ENCODE measurements at places on chromosomes 7 and 10.

GRCh38 chr7:101488826-101489572 lies 126.3 kb downstream of the COL26A1 start:
- DNase-seq = no peak

- peak; percentile 13 for DNase-seq
Observed at GRCh38 chr7:127598318-127598717, 4.8 kb downstream of the FSCN3 start.

DNA sequence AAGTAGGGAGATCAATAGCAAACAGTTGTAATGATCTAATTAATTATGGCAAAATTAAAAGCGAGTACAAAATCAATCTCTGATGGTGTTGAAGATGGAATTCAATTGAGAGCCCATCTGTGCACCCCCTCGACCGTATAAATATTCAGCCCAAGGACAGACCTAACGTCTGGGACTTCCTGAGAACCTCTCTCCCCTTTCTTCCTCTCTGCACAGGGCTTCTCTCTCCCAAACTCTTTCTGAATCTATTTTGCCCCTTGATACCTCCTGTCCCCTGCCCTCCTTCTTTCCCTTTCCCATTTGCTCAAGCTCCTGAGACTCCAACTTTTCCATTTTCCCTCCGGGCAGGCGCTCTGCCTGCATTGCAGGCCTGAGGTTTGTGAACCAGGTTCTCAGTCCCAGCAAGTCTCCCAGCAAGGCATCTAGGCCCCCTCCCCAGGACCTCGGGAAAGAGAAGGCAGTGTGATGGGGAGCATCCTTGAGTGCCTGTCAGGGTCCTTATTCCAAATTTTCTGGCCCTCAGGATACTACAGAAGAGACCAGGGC lies 8.5 kb upstream of the PAX2 start:
- no peak for DNase-seq

DNA sequence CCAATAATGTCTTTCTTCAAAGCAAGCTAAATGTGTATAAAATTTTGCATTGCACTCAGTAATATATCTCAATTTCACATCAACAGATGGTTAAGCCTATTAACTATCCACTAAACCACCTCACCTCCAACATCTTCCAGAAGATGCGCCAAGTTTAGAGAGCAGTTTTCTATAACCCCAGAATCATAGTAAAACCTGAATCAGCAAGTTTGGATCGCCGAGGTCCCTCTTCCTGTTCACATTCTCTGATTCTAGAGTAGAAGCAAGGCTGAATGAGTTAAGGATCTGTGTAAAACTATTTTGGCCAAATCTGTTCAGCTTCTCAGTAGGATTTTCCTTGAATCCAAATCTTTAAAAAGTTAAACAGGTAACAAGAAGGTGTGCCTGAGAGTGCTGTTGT lies 1.4 kb upstream of the FAM204A start:
- DNase-seq = no peak

DNA sequence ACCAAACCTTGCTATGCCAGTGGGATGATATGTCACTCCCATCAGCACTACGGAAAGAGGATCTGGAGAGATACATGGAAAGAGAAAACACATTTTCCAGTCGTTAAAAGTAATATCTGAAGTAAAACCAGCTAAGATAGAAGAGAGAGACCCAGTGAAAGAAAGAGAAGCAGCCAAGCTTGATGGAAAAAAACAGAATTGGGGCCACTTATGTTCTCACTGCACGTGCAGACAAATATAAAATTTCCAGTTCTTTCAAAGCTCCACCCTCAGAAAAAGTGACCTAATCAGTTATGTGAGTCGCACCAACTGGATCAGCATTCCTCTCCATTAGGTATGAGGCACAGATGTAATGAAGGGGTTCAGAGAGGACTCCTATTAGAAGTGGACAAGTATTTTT lies 266.1 kb downstream of the MTERF1 start:
- no peak for DNase-seq

DNA sequence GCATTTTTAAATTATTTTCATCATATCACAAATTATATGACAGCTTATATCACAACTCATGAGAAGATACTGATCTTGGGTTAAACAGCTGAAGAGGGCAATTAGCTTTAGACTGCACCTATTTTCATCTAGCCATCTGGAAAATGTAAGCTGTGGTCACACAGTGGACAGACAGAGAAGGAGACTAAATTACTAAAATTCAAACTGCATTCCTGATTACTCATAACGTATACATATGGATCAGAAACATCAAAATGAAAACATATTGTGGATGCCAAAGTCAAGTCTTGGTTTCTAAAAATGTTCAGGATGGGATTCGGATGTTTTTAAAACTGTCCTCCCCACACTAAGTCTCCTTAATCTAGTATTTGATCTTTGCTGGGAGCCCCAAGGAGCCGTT lies 6.6 kb downstream of the BBIP1 start:
- DNase-seq = peak; percentile 92

- peak; percentile 92 for DNase-seq
Observed at GRCh38 chr7:47327698-47328391, 254.1 kb downstream of the TNS3 start.

- no peak for DNase-seq
Observed at GRCh38 chr7:45187089-45187945, 29.7 kb downstream of the RAMP3 start.

GRCh38 chr7:151759591-151760042 lies 117.3 kb downstream of the PRKAG2 start:
- DNase-seq = peak; percentile 65

GRCh38 chr7:32263611-32264010 lies 193.4 kb upstream of the PDE1C start:
- DNase-seq = no peak

DNA sequence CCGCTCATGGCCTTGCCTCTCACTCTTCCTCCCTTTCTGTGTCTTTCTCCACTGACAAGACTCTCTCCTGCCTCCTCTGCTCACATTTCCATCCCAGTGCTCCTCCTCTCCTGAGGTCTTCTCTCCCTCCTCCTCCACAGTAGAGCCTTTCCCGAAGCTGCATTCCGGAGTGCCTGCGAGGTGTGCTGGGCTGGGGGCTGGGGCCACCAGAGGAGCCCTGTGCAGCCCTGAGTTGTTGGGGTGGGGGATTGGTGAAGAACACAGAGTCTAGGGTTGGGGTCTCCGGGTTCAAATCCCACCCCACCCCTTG lies 76.4 kb downstream of the ZMIZ1 start:
- DNase-seq = no peak

GRCh38 chr7:151903249-151904032 lies 26.5 kb upstream of the PRKAG2 start:
- DNase-seq = no peak

GRCh38 chr10:92407305-92408016 lies 116.5 kb downstream of the MARCHF5 start:
- no peak for DNase-seq

DNA sequence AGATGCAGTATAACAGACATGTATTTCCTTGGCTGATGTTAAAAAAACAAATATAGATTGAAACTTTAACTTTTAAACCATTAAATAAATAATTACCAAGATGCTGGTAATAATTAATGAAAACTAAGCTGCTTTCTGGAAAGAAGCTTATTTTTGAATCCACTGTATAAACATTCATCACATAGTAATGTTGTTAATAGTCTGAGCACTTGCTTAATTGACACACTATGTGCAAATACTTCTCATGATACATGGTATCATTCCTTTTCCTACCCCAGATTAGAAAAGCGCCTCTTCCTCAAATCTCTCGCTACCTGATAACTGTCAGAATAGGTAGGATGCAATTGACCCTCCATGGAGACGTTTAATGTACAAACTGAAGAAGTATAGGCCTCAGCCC lies 15.0 kb upstream of the COL28A1 start:
- no peak for DNase-seq

DNA sequence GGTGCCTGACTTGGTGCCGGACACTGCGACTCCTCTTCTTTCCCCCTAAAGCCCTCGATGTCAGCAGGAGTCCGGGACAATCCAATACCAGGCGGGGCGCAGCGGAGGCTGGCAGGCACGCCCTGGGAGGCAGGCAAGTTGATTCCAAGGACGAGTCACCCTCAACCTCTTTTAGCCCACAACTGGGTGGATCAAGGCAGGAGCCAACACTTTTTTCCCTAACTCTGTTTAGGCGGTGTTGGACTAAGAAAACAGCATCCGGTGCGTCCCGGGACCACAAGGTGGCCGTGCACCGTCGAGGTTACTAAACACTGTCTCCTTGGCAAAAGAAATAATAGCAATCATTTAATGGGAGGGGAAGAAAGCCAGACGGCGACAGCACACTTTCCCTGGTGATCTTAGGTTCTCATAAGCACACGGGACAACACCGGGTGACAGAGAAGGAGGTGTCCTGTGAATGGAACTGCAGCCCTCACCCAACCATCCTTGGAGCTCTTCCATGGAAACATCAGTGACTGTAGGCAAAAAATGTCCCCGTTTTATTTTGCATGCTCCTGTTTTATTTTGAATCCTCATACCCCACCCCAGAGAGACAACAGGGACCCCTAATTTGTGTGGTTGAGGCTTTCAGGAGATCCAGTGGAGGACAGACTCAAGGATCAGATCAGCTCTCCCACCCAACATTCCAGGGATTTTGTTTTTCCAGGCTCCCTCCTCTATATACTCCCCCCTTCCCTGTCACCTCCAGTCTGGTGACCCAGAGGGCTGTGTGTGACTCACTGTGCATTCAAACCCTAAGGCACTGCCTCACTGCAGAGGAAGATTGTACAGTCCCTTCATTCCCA lies 1.3 kb upstream of the CALCR start:
- peak; percentile 23 for DNase-seq

DNA sequence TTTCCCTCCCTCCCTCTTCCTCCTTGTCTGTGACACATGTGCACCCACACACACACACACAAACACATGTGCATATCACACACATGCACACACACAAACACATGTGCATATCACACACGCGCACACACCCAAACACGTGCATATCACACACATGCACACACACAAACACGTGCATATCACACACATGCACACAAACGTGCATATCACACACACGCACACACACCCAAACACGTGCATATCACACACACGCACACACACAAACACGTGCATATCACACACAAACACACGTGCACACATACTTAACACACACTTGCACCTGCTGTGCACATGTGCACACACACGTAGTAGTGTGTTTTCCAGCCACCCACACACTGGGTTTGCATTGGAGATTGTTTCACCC lies 29.4 kb upstream of the KNDC1 start:
- no peak for DNase-seq

- DNase-seq = no peak
Observed at GRCh38 chr7:33825644-33826043, 79.7 kb upstream of the BMPER start.

GRCh38 chr7:30226614-30227268 lies 57.7 kb upstream of the ZNRF2 start:
- no peak for DNase-seq

GRCh38 chr10:17669185-17669872 lies 25.4 kb downstream of the STAM start:
- no peak for DNase-seq

GRCh38 chr7:26034391-26034790 lies 117.6 kb upstream of the NFE2L3 start:
- no peak for DNase-seq

DNA sequence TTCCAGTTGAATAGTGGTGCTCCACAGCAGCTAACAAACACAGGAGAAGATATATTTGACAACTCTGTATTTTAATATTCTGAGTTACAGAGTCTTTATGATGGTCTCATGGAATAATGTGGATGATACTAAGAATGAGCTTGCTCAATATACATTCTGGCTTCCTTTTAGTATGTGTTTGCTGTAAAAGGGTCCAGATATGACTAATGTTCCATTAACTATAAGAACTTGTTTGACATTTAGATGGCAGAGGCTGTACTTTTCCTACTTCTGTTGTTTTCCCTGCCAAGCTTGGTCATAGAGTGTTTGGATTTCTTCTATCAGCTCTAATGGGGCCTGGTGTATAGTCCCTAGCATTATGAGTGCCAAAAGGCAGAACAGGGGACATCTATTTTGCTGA lies 61.5 kb upstream of the GPR22 start:
- no peak for DNase-seq

GRCh38 chr10:133128126-133129070 lies 31.6 kb upstream of the KNDC1 start:
- DNase-seq = no peak

DNA sequence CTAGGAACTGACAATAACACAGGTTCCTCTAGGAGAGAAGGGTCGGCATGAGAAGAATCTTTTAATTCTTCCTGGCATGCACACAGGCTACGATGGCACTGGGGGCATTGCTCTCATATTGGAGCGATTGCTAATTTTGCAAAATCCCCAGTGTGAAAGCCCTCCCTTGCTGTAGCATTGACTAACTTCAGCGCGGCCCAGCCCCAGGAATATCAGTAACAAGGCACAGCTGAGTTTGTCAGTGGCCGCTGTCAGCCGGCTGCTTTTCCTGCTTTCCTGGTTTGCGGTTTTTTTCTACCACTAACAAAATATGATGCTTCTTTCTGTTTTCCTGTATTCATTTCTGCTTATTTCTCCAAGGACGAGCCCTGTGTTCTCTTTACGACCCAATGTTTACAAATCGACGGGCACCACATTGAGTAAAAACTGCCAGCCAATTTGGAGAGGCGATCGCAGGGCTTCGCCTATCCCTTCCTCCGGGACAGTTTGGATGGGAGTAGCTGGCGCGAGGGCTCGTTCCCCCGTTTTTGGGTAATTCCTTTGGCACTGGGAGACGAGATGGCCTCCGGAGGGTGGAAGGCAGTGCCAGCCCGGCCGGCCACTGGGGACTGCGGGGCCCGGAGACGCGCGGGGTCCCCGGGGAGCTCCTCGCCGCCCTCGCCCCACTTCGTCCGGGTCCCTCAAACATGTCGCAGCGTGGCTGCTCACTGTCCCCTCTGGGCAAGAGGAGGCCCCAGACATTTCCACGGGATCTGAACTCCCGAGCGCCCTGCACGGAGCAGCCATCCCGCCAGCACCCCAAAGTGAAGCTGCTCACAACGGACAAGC lies 967 bp downstream of the ADARB2 start:
- no peak for DNase-seq

DNA sequence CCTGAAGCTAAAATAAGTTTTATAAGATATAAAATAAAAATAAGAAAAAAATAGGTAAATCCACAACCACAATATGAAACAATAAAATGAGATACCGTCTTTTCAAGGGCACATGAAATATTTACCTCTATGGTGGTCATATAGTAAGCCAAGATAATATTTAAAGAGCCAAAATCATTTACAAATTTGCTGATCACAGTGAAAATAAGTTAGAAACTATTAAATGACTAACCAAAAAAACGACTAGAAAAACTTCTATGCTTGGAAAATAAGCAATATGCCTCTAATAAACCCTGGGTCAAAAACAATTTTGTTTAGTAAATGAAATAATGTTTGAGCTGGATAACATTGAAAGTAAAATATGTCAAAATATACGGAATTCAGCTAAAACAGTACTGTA lies 535.2 kb downstream of the GRID1 start:
- no peak for DNase-seq

GRCh38 chr7:16840094-16840493 lies 35.3 kb upstream of the AGR2 start:
- DNase-seq = no peak

GRCh38 chr7:114405427-114405826 lies 9.2 kb upstream of the FOXP2 start:
- peak; percentile 11 for DNase-seq
